Epithelial cell of prostate (primary cell): ENCODE measurements at places on chromosomes 16 and 17.

DNA sequence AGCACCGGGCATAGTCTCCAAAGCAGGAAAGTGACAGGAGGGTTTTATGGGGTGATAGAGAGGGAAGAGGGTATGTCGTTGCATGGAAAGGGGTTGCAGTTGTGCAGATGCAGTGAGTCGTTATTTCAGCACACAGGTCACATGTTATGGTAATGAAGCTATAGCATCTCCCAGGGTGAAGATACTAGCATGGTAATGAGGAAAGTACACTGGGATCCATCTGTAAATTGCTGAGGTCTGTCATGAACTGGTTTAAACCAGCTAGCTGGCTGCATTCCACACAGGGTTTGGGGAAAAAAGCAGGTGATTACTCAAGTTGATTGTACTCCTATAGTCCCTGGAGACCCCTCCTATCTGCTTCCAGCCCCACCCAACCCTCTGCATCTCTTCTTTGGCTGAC, 11.7 kb downstream of the COX11 start:
- DNase-seq, result no peak

DNA sequence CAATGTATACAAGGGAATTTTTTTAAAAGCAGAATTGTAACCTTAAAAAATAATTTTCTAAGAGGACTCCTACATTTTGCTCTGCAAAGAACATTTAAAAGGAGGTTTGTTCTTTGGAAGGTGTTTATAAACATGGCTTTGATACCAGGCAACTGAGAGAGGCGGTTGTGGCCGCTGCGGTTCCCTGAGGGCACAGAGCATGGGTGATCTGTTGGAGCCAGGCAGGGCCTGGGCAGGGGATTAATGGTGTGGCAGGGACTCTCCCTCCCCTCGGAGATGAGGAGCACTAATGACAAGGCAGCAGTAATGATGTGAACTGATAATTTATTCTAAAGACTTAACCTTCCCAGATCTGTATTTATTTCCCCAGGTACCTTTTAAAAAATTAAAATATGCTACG, 65.4 kb downstream of the WWP2 start:
- DNase-seq, result no peak

DNA sequence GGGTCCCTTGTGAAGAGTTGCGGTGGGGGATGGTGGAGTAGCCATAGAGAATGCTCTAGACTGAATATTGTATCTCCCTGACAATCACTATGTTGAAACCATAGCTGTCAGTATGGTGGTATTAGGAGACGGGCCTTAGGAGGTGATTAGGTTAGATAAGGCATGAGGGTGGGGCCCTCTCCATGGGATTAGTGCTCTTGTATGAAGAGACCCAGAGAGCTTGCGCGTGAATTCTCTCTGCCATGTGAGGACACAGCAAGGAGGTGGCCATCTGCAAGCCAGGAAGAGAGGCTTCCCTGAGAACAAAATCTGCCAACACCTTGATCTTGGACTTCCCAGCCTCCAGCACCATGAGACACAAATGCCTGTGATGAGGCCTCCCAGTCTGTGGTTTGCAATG, 34.5 kb upstream of the MGAT5B start:
- DNase-seq, result no peak

DNA sequence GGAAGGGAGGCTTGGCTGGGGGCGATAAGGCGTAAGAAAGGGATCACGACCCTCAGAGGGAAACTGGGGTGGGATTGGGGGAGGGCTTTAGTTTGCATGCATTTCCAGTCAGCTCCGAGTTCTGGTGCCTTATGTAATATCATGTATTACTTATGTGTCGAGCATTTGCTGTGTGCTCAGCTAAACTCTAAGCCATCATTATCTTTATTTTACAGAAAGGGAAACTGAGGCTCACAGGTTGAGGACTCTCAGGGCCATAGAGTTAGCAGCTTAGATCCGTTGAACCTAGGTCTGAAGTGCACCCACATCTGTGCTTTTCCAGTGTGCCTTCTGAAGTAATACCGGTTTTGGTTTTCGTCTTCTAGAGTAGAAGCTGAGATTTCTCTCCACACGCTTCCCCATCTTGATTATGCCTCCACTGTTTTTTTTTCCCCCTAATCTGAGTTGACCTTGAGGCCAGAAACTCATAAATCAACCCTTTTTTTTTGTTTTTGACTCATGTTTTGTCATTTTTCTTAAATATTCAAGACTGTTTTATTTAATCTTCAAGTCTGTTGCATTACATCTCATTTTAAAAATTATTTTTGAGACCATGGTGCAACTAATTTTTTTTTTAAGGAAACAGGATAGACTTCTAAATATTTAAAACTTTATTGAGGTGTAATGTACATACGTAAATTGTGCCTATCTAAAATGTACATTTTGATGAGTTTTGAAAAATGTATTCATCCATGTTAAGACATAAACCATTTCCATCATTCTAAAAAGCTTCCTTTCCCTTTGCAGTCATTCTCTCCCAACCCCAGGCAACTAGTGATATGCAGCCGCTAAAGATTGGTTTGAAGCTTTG, 741 bp downstream of the CYB5B start:
- DNase-seq, result no peak

- DNase-seq, result no peak
Measured at GRCh38 chr16:65111306-65111705, 10.6 kb downstream of the CDH11 start.

GRCh38 chr17:48021934-48022333, 15.7 kb downstream of the COPZ2 start:
- no peak for DNase-seq

DNA sequence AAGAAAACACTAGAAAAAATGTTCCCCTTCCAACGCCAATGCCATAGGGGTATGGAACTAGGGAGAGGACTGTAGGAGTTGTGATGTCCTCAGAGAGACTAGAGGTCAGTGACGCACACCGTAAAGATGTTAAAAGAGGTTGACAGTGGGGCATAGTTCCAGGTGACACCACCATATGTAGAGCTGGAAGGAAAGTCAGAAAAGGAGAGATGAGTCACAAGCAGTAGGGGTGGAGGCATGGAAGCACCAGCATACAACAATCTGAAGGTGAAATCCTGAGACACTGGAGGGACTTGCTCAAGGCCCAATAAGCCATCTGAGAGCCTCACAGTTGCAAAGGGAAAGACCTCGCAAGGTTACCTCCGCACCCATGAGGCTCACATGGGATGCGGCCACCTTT, 76.0 kb downstream of the ZNF18 start:
- no peak for DNase-seq

GRCh38 chr16:2170587-2171435, 15.2 kb downstream of the TRAF7 start:
- no peak for DNase-seq

DNA sequence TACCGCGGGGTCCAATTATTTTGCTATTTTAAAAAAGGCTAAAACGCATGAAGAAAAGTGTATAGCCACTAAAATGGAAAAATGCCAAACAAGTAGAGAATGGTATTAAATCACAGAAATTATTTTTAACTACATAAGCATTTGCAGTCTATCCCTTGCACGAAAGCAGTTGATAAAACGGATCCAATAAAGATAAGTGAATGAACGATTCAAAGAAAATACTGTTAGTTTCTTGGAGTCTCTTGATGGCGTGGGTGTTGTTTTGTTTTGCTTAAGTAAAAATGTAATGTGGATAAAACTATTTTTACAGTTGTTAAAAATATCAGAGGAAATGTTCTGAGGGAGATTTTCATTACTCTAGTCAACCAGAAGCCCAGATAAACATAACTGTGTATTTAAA, 9.3 kb downstream of the HS3ST3A1 start:
- DNase-seq, result no peak

DNA sequence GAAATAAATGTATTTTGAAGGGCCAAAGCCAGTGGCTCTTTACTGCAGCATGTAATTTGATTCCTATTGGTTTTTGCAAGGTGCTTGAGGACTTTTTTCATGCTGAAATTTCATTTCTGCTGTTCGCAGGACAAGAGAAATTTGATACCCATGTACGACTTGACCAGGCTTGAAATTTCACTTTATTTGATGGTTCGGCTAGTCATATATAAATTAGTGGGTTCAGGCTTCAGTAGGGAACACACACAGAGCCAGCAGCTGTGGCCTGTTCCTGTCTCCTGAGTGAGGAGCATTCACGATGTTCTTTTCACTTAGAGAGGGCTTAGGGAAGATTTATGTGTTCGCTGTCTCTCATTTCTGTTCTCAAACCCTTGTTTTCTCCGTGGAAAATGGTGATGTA, 258.4 kb upstream of the CACNG5 start:
- DNase-seq, result no peak

DNA sequence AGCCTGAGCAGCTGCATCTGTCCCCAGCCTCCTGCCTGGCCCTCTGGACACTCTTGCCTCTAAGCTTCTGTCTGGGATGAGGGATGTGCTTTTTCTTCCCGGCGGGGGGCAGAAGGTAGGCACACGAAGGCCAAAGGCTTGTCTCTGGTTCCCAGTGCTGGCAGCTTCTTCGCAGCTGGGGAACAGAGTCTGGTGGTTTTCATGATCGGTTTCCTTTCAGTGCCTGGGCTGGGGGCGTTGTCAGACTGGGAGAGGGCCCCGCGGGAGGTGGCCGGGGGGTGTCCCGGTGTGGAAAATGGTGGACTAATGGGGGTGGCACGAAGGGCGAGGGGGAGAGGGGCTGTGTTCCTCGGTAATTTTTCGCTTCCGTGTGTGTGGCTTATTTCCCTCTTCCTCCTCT, 988 bp downstream of the RAP1GAP2 start:
- DNase-seq, result no peak

DNA sequence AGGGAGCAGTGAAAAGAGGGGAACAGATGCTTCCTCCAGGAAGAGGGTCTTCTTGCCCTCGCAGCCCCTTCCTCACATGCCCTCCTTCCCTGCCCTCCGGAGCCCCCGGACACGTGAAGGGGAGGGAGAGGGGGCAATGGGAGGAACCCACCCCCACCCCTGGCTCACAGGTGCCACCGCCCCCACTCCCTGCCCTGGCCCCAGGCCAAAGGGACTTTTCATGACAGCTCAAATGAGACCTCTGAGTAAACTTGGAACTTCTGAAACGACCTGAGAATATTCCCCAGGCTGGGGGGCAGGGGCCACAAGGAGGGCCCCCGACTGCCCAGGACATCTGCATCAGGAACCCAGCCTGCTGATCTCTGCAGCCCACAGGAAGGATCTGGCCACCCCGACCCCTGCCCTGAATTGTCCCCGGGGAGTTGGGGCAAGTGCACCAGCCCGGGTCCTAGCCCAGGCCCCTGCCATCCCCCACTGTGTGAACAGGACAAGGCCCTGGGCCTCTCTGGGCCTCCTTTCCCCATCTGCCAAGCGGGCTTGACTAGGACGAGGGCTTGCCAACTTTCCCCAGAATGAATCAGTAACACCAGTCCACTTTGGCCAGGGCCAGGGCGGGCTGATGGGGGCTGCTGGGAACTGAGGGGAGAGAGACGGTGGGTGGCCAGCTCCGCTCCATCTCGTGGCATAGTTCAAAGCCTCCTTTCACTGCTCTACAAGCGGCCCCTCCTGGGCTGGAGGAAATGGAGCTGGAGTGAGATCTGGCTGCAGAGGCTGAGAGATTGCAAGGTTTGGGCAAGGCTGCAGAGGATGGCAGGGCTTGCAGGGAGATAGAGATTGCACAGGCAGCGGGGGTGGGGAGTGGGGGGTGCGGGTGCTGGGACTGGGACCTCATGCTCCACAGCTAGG, 3.8 kb downstream of the IL21R start:
- DNase-seq, result no peak

DNA sequence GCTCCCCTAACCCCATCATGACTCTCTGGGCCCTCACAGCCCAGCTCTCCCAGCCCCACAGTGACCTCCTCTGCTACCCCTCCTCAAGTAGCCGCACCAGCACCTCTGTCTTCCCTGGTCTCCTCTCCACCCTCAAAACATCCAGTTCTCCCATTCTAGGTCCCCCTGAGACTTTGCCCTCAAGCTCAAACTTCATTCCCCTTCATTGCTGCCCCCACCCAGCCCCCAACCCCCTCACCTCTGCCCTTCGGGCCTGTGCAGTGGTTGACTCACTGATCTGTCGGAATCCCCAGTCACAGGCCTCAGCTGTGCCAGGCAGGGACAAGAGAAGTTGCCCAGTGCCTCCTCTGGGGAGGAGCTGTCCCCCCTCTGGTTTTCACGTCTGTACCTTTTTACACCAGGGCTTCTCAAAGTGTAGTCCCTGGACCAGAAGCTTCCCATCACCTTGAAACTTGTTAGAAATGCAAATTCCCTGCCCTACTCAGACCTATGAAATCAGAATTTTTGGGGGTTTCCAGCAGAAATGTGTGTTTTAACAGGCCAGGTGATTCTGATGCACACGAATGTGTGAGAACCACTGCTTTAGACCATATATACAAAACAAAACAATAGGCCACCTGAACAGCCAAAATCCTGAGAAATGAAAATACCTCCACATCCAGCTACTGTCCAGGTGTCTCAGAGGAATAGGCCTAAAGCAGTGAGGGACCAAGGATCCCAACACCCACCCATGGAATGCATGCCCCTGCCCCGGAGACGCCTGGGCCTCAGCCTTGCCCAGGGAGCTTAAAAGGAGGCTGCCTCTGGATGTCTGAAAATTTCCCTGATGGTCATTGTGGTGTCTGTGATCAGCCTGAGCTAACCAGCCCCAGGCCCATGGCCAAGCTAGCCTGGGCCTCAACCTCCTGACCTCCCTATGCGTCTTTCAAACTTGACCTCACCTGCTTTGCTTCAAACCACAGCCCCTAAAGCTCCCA, 853 bp upstream of the DOK4 start:
- DNase-seq, result no peak

- DNase-seq, result no peak
Measured at GRCh38 chr16:68486502-68487202, 38.3 kb upstream of the SMPD3 start.

DNA sequence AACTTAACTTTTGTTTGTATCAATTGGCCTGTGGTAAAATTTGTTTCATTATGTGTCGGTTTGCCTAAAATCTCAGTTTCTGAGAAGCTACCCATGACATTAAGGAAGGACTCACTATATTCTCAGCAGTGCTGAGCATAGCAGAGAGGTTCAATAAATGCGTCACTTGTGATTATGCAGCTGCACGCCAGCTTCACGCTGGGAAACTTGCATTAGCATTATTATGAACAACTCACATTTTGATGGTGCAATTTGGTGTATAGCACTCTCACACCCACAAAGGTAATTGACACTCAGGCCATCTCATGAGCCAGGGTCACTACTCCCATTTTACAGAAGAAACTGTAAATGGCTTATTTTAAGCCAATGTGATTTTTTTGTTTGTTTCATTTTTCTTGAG, 80.6 kb upstream of the SALL1 start:
- DNase-seq, result no peak

- DNase-seq, result no peak
Measured at GRCh38 chr17:78651554-78651953, 74.4 kb upstream of the DNAH17 start.
